ENCODE measurements at places on chromosomes 6 and 20. TPM values are rescaled to one million over a fixed set of nuclear protein-coding genes. Genes with fewer than 3 reads are reported as not detected.

DNA sequence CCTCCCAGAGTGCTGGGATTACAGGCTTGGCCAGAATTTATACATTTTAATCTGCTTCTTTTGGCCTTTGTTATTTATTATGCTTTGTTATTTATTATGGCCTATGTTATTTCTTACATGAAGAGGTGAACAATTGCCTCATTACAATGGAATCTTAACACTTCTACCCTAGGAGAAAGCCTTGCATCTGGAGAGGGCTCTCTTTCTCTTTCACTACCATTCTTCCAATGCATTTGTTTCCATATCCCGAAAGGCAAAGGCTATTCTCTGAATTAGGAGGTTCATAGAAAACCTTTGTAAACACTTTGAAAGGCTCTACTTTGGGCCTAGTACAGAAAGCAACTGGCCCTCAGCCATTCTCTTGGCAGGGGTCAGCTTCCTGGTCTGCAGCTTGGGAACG lies 19.9 kb upstream of the DEK start:
- H3K36me3 ChIP-seq = no peaks in the 10 kb centered on the region
- no peaks in the 10 kb centered on the region for H3K4me1 ChIP-seq
- H3K27me3 ChIP-seq = peaks cover 34% of the 10 kb centered on the region
- no peak overlapping the region for H3K4me3 ChIP-seq

DNA sequence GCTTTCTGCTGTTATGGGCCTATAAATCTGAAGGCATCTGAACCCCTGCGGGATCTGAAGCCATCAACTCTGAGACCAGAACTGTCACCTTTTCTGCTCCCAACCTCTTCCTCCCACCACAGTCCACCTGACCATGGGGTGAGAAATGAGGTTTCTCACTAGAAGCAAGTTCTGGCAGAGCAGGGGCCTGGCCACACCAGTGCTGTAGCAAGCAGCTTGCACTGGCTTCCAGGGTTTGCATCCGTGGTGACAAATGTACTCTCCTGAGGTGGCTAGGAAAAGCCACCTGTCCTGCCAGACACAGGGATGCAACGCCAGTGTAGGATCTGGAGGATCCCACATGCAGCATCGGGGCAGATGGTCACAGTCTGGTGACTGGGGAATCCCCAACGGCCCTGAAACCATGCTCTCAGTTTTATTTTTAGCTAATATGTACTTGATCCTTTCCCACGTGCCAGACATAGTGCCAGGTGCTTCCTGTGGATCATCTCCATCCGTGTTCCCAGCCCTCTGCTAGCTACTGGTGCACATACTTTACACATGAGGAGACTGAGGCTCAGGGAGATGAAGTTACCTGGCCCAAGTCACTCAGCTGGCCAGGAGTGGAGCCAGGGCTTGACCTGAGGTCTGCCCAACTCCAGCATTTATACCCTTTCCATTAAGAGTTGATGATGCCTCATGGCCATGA lies 122.1 kb upstream of the SPACA1 start:
- peaks cover 3% of the 10 kb centered on the region for H3K27me3 ChIP-seq
- DNase-seq = no peak
- H3K27ac ChIP-seq = no peak overlapping the region
- no peaks in the 10 kb centered on the region for H3K36me3 ChIP-seq
- H3K4me1 ChIP-seq = no peaks in the 10 kb centered on the region
- H3K4me3 ChIP-seq = no peak overlapping the region

GRCh38 chr6:130324657-130325056 lies 41.2 kb upstream of the TMEM200A start:
- H3K27me3 ChIP-seq = no peaks in the 10 kb centered on the region
- no peak overlapping the region for H3K4me3 ChIP-seq
- H3K4me1 ChIP-seq = peaks cover 5% of the 10 kb centered on the region

Gene TREM1
- total RNA-seq = not detected
